Keratinocyte (primary cell): ENCODE measurements at places on chromosomes 13 and 19. TPM values are rescaled to one million over a fixed set of nuclear protein-coding genes. Genes with fewer than 3 reads are reported as not detected.
A peak's percentile ranks its signal among the peaks of the same experiment; 100 is the strongest.

The MBD3L3 gene
- not detected in 3 replicates for polyA plus RNA-seq

The SIGLEC9 gene
- polyA plus RNA-seq: not detected in 3 replicates

The KISS1R gene
- polyA plus RNA-seq: not detected in 3 replicates

The DNAAF3 gene
- 8.5 to 14.3 TPM (median 12.9 TPM) in 3 replicates for polyA plus RNA-seq

The NTN5 gene
- 0.07 to 0.19 TPM (median 0.07 TPM) in 3 replicates for polyA plus RNA-seq

The C3 gene
- 10.7 to 85.7 TPM (median 14.8 TPM) in 3 replicates for polyA plus RNA-seq

The ZNF211 gene
- polyA plus RNA-seq: 9.4 to 19.5 TPM (median 15.5 TPM) in 3 replicates

The WDR62 gene
- polyA plus RNA-seq: 0.98 to 3.7 TPM (median 2.3 TPM) in 3 replicates

DNA sequence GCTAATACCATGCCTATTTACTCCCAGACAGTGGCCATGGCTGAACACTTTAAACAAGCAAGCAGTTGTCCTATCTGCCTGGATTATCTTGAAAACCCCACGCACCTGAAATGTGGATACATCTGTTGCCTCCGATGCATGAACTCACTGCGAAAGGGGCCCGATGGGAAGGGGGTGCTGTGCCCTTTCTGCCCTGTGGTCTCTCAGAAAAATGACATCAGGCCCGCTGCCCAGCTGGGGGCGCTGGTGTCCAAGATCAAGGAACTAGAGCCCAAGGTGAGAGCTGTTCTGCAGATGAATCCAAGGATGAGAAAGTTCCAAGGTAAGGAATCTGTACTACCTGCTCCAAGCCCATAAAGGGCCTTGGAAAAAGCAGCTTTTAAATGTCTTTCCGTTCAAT is 8.6 kb downstream of the RFPL4AL1 start:
- DNase-seq: no peak

DNA sequence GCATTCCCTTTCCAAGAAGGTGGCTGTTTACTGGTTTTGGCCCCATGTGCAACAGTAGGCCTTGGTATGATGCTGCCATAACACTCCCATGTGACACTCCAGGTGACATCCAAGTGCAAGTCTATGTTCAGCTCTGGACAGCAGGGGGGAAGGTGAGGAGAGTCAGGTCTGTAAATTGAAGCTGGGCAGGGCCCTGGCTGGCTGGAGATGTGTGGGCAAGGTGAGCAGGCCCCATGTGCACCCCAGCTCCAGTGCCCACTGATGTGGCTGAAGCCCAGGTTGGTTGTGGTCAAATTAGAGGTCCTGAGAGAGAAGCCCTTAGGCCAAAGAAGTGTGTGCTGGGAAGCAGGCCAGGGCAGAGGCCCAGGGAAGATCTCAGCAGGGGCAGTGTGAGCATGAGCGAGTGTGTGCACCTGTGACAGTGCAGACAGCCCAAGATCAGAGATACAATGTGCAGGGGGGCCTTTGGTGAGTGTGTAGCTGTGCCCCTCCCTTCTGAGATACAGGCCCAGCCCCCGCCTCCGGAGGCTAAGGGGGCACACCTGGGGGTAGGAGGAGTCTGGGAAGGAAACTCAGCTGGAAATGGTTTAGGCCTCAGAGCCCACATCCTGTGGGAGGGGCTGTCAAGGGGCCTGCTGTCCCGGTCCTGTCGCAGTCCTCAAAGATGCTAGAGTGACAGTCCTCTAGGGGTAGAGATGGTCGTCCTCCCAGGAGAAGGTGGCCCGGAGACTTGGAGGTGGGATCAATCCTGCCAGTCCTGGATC is 18.6 kb downstream of the DEDD2 start:
- no peak for DNase-seq

DNA sequence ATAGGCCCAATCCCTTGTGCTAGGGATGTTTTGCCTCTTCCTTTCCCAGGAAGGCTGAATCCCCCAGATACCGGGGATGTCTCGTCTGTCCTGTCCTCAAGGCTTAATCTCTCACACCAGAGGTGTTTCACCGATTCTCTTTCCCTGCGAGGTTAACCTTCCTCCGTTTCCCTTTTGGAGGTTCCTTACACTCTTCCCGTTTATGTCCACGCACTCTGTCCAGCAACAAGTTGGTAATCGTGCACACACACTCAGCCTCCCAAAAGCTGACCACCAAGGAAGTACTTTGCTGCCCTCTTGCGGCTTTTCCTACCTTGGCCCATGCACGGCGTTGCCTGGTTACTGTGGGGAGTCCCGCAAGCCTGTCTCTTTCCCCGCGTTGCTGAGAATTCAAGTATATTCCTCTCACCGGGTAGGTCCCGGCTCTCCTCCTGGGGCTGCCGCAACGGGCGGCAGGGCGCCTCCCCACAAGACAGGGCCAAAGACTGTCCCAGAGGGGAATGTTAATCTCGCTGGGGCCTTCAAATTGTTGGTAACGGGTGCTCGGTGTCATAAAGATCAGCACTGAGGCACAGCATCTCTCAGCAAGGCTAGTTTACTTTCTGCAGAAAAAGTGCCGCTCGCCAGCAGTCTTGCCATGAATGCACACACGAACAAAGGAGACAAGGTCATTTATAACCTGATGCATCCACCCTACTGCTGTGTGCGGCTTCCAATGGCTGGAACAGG is 36.7 kb upstream of the CD177 start:
- no peak for DNase-seq

DNA sequence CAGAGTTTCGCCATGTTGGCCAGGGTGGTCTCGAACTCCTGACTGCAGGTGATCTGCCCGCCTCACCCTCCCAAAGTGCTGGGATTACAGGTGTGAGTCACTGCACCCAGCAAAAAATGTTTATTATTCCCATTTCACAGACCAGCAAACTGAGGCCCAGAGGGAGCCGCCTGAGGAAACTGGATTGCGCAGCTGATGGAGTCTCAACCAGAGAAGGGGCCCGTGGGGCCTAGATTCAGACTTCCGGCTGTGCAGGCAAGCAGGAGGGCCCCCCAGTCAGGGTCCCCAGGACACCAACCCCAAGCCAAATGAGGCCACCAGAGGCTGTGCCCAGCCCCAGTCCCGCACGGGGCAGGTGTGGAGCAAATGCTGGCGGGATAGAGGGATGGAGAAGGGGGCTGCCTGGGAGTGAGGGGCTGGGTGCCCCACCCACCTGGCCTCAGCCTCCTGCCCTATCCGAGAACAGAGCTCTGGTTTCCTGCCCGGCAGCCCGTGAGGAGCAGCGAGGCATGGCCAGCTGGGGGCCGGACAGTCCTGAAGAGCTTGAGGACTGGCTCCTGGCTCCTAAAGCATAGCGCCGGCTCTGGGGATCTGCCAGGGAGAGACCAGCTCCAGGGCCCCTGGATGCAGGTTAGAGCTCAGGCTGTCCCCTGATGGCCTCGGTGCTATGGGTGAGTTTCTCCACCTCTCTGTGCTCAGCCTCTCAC is 22.0 kb downstream of the MISP start:
- no peak for DNase-seq

DNA sequence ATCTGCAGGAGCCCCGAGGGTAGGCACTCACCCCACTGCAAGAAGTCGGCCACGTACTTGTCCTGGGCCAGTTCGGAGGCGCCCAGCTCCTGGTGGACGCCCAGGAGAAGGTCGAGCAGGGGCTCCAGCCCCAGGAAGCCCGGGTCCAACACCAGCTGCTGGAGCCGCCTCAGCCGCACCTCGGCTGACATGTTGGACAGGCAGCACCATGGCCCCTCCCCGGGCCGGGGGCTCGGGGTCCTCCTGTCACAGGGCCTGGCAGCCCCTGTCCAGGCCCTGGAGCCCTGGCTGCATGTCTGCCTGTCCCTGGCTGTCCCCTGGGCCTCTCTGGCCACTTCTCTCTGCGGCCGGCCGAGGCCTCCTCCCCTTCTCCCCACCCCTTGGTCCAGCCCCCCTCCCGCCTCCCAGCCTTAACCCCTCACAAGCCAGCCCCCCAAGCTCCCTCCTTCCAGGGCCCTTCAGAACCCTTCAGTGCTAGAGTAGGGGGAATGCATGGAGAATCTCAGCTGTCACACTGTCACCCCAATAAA is at the start of gene DMPK:
DMPK (minus strand) TSS at position 329 of the 530 bp plus-strand sequence; CDS start at position 191, 138 bp downstream.
- DNase-seq: no peak

DNA sequence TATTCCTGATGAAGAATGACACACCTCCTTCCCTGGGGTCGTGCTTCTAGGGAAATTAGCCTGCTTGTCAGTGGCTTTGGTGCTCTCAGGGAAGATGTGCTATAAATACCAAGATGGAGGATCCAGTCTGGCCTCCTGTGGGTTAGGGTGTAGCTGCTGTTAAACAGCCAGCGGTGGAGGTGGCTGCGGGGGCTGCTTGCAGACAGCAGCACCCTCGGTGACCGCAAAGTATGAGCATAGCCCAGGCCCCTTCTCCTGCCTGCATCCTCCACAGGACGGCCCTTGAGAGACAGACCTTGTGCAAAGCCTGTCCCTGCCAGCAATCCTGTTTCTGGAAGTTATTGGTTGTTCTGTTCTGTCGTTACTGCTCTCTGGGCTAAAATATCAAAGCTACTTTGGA is 11.4 kb downstream of the VSTM2B start:
- DNase-seq: no peak

DNA sequence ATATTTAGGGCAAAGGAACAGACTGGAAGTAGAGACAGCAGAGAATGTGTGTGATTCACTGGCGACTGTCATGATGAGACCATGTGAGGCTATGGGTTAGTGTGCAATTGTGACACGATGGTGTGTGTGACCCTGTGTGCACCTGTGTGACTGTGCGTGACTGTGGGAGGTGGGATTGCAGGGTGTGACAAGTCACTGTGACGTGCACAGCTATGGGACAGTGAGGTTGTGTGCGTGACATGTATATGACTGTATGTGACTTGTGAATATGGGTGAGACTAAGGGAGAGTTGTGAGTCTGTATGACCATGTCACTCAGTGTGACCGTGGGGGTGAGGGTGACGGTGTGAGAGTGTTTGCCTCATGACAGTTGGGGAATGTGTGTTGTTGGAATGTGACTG is 3.4 kb upstream of the GIPR start:
- no peak for DNase-seq

DNA sequence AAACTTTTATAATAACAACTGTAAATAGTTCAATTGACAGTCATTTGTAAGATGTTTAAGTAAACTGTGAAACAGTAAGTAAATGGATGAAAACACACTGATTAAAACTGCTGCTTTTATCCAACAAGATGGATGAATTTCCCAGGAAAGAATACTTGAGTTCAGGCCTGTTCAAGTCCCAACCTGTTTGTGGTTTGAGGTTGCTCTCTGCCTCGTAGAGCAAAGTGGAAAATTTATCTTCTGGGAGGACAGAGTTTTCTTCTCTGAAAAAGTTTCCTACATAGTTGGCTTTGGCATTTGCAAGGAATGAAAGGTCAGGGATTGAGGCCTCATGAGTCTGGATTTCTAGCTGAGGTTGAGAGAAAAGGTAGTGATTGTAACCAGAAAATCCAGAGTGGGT is 15.2 kb upstream of the ZNF543 start:
- DNase-seq: no peak

GRCh38 chr13:77230560-77230959 is 96.3 kb downstream of the MYCBP2 start:
- no peak for DNase-seq

DNA sequence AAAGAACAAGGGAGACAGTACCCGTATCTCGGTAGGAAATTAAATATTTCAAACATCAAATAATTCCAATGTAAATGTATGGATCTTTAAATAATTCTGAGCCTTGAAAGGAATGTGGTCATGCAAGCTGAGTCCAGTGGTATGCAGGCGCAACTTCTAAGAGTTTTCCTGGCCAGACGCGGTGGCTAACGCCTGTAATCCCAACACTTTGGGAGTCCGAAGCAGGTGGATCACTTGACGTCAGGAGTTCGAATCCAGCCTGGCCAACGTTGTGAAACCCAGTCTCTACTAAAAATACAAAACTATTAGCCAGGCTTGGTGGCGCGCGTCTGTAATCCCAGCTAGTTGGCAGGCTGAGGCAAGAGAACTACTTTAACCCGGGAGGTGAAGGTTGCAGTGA is 1.1 kb upstream of the ZNF845 start:
- no peak for DNase-seq

- no peak for DNase-seq
Observed at GRCh38 chr13:43546251-43546650, 240.5 kb downstream of the ENOX1 start.

DNA sequence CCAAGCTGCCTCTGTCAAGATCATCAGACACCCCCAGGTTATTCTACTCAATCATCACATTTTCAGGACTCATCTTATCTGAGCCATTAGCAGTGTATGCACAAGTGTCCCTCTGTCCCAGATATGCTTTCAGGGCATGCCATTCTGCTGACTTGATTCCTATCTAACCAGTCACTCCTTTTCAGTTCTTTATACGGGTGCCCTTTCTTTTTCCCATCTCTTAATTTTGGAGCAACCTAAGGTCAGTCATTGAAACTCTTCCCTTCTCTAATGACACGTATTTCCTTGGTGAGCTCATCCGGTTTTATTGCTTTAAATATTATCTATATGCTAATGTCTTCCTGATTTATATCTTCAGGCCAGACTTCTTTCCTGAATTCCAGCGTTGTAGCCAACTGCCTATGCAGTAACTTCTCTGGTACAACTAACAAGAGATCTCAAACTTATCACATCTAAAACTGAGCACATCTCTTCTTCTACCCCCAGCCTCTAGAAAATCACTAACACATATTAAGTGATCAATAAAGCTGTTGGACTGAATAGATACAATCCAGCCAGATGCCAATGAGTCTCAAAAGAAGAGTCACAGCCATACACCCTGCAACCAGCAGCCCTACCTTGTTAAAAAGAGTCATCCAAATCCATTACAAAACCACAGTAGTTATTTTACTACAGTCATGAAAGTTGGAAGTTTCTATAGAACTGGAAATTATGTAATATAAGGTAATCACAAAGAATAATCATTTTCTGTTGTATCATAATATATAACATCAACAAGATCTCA is 58.8 kb downstream of the DCLK1 start:
- DNase-seq: no peak

- DNase-seq: peak; percentile 81
Observed at GRCh38 chr13:97124915-97125809, 97.0 kb upstream of the MBNL2 start.

- DNase-seq: no peak
Observed at GRCh38 chr13:95150555-95150954, 150.7 kb downstream of the ABCC4 start.

DNA sequence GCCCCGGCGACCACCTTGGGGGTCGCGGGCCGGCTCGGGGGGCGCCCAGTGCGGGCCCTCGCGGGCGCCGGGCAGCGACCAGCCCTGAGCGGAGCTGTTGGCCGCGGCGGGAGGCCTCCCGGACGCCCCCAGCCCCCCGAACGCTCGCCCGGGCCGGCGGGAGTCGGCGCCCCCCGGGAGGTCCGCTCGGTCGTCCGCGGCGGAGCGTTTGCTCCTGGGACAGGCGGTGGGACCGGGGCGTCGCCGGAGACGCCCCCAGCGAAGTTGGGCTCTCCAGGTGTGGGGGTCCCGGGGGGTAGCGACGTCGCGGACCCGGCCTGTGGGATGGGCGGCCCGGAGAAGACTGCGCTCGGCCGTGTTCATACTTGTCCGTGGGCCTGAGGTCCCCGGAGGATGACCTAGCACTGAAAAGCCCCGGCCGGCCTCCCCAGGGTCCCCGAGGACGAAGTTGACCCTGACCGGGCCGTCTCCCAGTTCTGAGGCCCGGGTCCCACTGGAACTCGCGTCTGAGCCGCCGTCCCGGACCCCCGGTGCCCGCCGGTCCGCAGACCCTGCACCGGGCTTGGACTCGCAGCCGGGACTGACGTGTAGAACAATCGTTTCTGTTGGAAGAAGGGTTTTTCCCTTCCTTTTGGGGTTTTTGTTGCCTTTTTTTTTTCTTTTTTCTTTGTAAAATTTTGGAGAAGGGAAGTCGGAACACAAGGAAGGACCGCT is 729 bp downstream of the STK11 start:
- DNase-seq: no peak

- no peak for DNase-seq
Observed at GRCh38 chr19:726993-727956, 18.5 kb downstream of the PALM start.
